ENCODE measurements at places on chromosomes 7 and 10.

GRCh38 chr7:2260820-2261219, 18.8 kb downstream of the NUDT1 start:
- no peak for DNase-seq

DNA sequence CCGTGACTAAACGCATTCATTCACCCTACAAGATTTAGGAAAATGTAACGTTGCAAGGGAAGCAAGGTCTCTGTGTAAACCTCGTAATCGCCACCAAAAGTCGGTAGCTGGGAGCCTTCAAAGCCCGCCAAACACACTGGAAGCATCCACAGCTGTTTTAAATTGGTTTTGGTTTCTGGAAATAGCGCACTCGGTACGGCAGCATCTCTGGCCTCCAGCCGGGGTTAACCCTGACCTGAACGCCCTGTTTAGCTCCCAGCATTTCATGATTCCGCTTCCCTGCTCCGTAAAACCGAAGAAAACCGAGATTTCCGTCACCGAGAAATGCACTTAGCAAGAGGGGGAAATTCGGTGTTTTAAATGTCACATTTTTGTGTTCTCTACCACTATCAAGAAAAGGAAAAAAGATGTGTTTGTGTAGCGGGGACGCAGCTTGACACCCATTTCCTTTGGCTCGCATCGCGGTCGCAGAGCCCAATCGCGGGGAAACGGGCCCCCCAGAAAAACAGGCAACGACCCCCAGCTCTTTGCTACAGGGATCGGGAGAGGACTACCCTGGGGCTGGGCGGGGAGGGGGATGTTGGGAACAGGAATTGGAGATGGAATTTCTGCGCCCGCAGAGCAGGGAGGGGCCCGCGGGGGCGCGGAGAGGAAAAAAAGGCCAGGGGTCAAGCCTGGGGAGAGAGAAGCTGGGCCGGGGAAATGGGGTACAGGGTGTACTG, 646 bp downstream of the SGCE start:
- no peak for DNase-seq

DNA sequence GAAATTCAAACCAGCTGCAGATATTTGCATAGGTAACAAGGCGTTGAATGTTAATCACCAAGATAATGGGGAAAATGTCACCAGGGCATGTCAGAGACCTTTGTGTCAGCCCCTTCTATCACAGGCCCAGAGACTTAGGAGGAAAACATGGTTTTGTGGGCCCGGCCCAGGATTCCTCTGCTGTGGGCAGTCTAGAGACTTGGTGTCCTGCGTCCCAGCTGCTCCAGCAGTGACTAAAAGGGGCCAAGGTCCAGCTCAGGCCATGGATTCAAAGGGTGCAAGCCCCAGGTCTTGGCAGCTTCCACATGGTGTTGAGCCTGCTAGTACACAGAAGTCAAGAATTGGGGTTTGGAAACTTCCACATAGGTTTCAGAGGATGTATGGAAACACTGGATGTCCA, 147.5 kb upstream of the ZWINT start:
- DNase-seq, result no peak

GRCh38 chr7:111004310-111004901, 86.5 kb upstream of the LRRN3 start:
- no peak for DNase-seq

DNA sequence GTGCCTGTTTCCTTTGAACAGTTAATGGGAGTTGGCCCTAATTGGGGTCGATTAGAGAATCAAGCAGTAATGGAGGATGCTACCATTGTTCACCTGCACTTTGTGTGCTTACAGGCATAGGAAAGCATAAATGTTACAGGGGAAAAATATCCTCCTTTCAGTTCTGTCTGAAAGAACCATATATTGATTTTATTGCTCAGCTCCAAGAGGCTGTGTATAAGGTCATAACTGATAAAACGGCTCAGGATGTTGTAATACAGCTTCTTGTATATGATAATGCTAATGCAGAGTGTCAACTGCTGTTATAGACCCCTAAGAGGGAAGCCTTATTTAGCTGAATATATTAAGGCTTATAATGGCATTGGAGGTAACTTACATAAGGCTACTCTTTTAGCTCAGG, 32.9 kb upstream of the AKR1C2 start:
- no peak for DNase-seq

GRCh38 chr10:25556457-25556856, 377.6 kb upstream of the MYO3A start:
- no peak for DNase-seq

- no peak for DNase-seq
Measured at GRCh38 chr10:22364407-22365140, 19.3 kb downstream of the SPAG6 start.

GRCh38 chr10:86100581-86101061, 266.0 kb downstream of the GRID1 start:
- no peak for DNase-seq

- no peak for DNase-seq
Measured at GRCh38 chr10:110432814-110433565, 64.7 kb upstream of the DUSP5 start.

- DNase-seq, result no peak
Measured at GRCh38 chr10:69421611-69422308, 5.0 kb upstream of the TACR2 start.

GRCh38 chr10:118980135-118980865, 49.2 kb upstream of the NANOS1 start:
- no peak for DNase-seq

DNA sequence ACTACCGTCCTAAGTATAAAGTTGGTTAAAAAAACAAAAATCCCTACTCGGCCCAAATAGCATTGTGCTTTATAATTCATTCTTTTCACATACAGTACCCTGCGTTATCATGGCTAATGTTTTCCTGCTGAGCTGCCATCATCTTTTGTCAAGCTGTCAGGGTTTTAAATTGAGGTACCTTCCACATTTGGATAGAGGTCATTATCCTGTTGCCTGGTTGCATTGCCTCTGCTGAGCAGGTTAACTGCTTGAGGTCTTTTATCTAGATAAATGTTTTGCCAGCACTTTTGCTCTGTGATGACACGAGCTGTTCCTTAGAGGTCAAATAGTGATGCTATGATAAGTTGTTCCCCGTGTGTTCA, 94.4 kb upstream of the FZD1 start:
- DNase-seq, result no peak

GRCh38 chr7:130865408-130866236, 131.6 kb upstream of the KLF14 start:
- DNase-seq, result no peak

- DNase-seq, result no peak
Measured at GRCh38 chr7:129515381-129515780, 13.1 kb downstream of the SMKR1 start.

DNA sequence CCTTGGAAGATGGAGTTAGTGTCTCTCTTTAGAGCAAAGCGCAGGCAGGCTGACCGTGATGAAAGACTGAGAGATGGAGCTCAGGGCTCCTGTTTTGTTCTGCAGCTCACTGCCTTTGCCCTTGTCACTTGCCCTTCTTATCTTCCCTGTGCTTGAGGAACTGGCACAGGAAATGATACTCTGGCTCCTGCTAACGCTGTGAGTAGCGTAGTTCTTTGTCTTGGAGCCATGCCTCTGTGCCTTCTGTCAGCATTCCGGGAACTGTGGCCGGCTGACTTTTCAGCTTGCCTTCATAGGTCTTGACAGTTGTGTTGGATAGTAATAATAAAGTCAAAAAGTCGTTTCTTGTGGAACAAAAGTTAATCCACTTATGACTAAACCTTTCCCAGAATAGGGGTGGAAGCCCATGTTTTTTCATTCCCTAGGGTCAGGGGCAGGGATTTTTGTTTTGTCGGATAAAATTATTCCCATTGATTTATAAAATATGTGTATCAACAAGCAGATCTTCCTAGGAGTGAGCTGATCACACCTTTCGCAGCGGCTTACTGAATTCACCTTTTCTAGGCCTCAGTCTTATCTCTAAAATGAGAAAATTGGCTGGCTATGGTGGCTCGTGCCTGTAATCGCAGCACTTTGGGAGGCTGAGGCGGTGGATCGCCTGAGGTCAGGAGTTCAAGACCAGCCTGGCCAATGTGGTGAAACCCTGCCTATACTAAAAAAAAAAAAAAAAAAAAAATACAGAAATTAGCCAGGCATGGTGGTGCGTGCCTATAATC, 16.6 kb upstream of the TMEM236 start:
- no peak for DNase-seq

DNA sequence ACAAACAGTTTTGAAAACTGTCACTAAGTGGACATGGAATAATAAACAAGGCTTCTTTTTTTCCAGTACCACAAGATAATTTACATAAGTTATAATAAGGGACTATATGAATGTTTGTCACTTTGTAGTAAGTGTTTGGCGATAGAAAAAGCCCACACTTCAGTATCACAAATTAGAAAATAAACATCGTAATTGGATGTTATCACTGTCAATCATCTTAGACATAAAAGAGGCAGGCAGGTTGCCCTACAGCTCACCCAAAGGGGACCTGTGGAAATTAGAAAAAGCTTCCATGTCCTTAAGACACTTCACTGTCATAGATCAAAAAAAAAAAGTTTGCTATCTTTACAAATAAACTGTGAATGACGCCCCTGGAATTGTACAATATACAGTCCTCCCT, 3.6 kb upstream of the NOC3L start:
- no peak for DNase-seq

DNA sequence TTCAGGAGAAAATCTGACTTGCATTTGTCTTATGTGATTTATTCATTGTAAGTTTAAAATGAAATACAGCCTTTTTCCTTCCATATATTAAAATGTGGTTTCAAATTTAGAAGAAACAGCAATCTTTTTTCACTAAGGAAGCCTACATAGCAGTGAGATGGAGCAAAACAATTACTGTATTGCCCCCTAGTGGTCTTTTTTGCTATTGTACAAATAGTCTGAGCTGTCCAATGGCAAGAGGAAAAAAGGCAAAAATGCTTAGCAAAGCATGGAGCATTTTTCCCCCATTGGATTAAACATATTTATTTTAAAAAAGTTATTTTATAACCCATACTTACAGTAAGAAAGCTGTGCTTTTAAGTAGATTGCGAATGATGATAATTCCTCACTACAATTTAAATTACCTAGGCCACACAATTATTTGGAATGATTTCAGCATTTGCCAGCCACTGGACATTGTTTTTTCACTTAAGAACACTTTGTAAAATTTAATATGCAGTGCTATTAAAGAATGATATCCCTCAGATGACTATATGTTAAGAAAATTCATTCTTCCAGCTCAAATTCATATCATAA, 119.5 kb downstream of the CPED1 start:
- no peak for DNase-seq

- no peak for DNase-seq
Measured at GRCh38 chr7:74653686-74654181, 3.8 kb upstream of the GTF2I start.

- no peak for DNase-seq
Measured at GRCh38 chr10:101686133-101686925, 8.6 kb downstream of the FBXW4 start.

GRCh38 chr10:53716156-53716555, 943.6 kb upstream of the MBL2 start:
- DNase-seq, result no peak

DNA sequence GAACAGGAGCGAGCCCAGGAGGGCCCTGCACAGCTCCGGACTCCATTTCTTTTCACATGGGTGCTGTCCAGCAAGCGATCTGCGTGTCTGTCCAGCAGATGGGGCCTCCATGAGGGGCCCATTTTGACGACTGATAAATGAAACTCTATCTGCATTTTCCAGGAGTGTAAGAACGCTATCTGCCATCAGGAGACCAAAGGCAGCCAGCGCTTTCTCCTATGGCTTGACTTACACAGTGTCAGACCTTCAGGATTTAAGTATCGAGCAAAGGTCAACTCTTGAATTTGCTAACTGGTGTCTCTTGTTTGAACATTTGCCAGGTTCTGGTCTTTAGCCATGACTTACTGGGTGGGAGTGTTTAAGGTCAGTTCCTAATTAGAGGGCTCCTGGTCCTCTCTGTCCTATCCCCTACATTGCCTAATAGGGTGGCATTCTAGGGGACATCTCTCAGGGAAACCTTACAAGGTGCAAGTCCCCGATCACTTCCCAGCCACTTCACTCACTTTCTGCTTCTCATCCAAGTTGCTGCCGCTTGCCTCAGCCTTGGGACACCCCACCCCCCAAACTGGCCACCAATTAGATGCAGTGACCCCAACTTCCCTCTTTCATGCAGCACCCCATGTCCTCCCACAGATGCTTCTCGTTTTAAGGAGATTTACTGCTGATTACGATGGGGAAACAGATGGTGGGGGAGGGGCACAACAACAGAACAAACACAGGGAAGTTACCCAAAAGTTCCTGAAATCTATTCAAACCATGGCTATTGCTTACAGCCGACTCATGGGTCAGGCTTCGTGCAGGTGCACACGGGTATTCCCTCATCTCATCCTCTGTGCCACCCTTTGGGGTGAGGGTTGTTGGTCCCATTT, 20.0 kb downstream of the VSIR start:
- no peak for DNase-seq

DNA sequence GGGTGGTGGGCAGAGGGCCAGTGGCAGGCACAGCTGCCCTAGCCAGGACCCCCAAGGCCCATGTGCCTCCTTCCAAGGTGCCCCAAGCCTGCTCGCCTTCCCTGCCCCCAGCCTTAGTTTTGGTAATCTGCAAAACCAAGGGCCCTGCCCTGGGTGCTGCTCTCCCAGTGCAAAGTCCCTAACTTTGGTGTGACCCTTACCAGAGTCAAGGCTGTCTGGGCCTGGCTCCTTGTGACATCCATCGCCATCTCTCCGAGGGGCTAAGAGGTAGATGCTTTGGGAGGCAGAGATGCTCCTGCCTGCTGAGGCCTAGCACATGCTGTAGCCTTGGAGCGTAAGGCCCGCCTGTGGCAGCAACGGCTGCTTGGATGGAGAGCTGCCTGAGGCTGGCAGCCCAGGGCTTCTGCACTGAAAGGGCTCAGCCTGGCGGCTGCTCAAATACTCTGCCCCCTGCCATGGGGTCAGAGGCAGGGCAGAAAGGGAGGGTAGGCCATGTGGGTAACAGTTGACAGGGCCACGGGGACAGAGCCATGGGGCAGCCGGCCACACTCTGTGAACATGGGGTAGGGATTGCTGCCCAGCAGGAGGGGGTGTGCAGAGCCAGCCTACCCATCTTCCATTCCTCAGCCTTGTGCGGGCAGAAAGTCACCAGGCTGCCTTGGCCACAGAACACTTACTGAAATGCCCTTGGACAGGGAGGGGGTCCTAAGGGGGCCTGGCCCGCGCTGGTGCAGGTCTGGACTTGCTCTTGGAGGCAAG, 17.9 kb upstream of the MYL7 start:
- DNase-seq, result no peak

DNA sequence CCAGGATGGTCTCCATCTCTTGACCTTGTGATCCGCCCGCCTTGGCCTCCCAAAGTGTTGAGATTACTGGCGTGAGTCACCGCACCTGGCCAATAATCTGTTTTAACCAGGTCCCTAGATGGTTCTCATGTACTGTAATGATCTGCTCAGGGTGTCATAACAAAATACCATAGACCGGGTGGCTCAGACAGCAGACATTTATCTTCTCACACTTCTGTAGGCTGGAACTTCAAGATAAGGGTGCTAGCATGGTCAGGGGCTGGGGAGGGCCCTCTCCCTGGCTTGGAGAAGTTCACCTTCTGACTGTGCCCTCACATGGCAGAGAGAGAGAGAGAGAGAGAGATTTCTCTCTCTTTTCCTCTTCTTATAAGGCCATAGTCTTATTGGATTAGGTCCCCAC, 279.4 kb upstream of the LYZL1 start:
- no peak for DNase-seq
